T-helper 17 cell (primary cell): ENCODE measurements at places on chromosomes 4 and X.

DNA sequence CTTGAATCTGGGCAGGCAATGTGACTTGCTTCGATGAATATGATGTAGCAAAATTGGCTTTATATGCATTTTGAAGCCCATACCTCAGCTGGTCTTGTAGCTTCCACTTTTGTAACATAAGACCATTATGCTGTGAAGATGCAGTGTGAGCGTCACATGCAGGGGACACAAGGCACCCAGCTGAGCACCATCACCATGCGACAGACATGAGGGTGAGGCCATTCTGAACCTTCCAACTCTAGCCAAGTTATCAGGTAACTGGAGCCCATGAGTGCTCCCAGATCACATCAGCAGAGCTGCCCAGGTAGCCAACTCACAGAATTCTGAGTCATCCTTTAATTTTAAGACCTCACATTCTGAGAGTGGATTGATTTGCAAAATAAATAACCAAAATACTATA is 705.9 kb downstream of the FSTL5 start:
- no peak for DNase-seq

DNA sequence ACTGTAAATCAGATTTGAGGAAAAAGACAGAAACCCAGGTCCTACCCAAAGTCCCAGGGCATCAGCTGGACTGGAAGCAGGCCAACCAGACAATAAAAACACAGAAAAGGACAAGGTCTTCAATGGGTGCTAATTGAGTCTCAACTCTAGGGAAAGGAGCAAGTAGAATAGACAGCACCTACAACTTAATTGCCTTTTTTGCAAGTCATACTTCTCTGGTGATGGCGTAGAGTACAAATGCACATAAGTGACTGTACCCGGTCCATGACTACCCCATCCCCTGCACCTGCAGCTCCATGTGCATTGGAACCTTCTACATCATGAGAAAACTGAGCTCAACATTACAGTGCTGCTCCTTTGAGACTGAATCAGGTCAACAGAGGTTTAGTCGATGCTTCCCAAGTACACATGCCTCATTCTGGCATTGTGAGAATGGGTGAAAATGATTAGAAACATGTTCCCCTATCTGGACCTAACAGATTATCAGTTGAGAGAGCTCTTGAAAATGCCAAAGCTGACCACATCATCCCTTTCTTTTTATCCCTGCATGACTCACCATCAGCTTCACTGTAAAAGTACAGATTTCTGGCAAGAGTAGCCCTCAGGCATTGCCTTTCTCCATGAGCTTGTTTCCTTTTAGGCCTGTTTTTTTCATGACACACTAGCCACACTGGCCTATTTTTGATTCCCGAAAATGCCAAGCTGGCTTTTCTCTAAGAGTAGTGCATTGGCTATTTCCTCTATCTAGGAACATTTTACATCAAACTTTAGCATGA is 298.3 kb downstream of the HS3ST1 start:
- no peak for DNase-seq

DNA sequence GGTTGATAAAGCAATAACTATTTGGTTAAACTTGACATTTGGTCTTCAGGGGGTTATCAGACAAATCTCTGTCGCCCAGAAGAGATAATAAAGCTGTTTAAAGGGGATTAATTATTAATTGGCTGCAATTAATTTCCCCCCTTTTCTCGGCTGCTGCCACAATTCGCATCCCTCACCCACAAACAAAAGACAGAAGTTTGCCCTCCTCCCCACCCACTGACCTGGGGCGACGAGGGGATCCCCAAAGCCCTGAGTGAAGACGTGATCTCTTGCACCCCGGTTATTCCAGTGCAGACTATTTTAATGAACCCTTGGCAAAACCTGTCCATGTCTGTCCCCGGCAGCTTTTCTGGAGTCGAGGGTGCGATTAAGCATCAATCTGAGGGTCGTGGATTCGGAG is 55.7 kb upstream of the TMEM33 start:
- DNase-seq = no peak

GRCh38 chr4:15516494-15516893 is 46.8 kb downstream of the CC2D2A start:
- no peak for DNase-seq

DNA sequence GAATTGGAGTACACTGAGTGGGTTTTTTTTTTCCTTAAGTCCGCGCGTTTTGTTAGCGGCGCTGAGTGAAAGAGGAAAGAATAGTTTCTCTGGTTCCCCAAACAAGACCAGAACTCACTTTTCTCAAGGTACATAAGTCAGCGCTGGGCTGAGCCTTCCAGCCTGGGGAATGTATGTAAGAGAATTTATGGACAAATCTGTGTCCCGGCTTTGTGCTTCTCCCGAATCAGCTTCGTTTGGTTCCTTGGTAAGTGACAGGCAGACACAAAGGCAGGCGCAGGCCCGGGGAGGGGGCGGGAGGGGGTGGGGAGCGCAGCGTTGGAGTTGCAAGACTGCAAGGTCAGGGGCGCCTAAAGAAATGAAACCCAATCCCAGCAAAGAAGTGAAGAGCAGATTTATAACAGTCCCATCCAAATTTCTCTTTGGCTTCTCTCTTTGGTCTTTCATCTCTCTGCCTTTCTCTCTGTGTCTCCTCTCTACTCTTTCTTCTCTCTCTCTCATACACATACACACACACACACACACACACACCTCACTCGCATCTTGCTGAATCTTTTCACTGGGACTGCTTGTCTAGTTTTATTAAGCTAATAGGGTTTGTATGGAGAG is 981 bp downstream of the TET2 start:
- no peak for DNase-seq

DNA sequence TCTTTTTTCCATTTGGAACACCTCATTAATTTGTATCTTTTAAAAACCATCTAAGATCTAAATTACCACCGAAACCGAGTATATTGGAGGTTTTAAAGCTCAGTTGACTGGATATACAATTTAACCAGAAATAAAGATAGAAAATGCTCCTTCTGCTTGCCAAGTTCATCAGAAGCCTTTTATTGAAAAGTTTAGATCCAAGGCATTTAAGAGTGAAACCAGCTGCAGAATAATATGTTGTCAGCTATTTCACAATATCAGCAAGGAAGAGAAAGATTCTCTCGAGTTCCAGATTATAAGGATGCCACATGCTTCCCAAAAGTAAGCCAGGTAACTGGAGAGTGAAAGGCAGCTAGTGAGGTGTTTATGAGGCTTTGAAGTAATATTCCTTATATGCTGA is 217.4 kb downstream of the DCTD start:
- DNase-seq = no peak

- no peak for DNase-seq
These were observed 19.8 kb upstream of the USP27X start for GRCh38 chrX:49859491-49859890.

DNA sequence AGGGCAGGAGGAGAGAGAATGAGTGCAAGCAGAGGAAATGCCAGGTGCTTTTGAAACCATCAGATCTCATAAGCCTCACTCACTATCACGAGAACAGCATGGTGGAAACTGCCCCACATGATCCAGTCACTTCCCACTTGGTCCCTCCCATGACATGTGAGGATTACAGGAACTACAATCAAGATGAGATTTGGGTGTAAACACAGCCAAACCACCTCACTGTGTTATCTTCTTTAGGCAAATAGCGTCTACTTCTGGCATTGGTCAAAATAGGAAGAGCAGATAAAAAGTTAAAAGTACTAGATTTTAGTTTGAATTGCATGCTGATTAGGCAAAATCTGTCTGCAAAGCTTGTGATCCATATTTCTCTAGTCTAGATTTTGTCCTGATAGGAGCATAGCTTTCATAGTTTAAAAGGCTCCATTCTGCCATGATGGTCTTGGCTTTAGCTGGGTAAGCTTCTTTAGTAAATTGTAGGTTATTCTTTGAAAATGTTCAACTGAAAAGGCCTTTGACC is 267.5 kb downstream of the NKX6-1 start:
- DNase-seq = no peak

DNA sequence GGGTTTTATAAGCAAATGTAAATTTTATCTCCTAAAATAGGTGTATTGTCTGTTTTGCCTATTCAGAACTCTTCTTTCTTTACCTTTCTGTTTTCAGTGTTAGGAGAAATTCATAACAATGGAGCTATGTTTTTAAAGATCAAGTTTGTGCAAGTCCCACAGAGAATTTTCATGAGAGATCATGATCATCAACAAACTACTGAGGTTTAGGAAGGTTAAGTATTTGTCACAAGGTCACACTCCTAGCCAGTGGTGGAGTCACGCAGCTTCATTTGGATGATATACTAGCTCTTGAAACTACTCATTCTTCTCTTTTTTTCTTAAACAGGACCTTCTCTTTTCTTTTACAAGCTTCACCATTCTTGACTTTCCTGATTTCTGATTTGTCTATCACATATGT is 892.6 kb upstream of the FRG1 start:
- DNase-seq = no peak

DNA sequence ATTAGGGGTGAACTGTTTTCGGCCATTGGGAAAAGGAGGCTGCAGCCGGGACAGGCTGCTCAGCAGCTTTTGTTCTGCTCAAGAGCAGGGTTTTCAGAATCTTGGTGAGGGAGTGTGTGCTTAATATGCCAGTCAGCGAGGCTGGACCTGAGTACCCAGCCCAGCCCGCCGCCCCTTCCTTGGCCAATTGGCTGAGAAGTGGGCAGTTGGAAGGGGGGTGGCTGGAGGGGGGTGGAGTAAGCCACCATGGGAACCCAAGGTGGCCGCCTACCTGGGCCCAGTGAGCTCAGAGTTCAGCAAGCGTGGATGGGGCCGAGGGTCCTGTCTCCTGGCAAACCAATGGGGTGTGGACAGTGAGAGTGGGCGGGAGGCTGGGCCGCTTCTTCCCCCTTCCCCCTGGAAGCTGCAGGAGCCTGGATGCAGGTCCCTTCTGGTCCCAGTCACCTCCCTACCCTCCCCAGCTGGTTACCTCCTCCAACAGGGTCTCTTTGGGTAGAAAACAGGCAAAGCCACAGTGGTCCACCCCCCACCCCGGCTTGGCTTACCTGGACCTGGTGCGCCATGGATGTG is 52.5 kb downstream of the SORCS2 start:
- no peak for DNase-seq

DNA sequence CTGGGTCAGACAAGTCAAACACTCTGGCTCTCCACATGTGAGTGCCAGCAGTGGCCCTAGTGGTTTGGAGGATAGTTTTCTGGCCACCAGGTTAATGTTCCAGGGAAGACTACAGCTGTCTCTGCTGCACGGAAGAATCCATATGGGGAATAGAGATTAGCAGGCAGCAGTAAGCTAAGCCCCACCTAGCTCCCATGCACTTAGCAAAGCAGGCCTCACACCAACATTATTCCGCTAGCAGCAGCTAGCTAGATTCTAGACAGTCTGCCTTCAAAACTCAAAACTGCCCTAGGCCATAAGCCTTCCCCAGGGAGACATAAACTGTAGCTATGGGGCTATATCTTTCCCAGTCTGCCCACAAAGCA is 203.4 kb downstream of the CHIC1 start:
- no peak for DNase-seq

DNA sequence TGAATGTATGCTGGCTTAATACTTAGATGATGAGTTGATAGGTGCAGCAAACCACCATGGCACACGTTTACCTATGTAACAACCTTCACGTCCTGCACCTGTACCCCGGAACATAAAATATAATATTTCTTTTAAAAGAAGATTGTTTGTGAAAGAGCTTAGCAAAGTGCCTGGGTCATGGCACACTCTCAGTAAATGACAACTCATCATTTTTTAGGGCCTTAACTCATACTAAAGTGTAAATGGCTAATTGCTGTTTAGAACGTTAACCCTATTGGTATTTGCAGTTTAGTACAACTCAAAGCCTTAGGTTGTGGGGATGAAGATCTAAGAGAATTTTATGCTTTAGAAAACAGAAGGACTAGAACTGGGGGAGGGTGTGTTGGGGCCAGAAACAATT is 67.7 kb downstream of the SEL1L3 start:
- no peak for DNase-seq

DNA sequence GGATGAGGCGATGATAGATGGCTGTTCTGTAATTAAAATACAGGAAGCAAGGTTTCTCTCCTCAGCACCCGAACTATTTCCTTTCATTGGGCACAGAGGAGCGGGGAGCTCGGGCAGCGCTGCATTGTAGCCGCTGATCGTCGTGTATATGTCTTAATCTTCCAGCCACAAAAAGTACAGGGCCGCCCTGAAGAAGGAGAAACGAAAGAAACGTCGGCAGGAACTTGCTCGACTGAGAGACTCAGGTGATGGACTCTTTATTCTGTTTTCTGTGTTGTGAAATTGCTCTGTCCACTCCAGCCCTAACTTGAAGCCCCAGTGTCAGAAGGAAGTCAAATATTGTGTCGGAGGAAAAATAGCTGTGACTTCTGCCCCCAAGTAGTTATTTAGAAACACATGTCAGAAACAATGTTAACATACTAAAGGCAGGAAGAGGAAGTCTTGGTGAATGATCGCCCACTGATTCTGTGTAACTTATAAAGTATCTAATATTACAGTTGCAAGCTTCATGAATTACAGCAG is 546 bp downstream of the ZRSR2 start:
- DNase-seq = no peak
